Cerebellum (tissue), 4 donors: ENCODE measurements at places on chromosomes 2 and 18.

GRCh38 chr2:237752761-237753165 lies 45.8 kb upstream of the RBM44 start:
- DNase-seq: no peak

GRCh38 chr2:85430752-85431569 lies 12.4 kb downstream of the SH2D6 start:
- peak; percentile 97 for DNase-seq

GRCh38 chr18:48860269-48861180 lies 90.2 kb downstream of the SMAD7 start:
- no peak for DNase-seq

- DNase-seq: no peak
Observed at GRCh38 chr2:121330921-121331320, 45.9 kb upstream of the TFCP2L1 start.

DNA sequence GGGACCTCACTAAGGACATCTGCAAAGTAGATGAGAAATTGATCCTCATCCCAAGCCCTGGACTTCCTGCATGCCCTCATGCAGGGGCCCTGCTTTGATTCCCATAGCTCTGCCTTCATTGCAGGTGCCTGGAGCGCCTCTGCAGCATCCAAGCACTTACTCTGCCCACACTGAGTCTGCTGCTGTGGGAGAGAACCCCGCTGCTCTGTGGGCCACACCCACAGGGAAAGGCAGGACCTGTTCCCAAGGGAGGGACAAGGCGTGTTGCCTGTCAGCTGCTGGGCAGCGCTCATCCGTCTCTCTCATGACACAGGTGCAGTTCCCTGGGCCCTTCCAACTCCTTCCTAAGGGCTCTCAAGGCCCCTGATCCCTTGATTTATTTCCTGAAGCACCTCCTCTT lies 266.8 kb upstream of the SMIM21 start:
- DNase-seq: no peak

DNA sequence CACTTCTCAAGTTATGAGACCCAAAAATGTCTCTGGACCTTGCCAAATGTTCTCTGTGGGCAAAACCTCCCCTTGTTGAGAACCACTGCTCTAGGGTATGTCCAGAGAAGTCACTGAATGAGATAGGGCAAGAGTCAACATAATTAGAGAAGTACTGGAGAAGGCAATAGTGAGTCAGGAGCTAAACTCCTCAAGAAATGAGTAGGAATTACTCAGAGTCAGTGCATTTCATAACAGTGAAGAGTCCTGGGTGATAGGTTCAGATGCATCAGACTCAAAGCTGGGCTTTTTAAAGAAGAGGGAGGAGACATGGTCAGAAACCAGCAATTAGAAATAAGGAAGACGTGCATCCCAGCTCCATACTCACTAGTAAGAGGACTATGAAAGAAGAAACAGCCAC lies 38.6 kb upstream of the IHH start:
- no peak for DNase-seq

DNA sequence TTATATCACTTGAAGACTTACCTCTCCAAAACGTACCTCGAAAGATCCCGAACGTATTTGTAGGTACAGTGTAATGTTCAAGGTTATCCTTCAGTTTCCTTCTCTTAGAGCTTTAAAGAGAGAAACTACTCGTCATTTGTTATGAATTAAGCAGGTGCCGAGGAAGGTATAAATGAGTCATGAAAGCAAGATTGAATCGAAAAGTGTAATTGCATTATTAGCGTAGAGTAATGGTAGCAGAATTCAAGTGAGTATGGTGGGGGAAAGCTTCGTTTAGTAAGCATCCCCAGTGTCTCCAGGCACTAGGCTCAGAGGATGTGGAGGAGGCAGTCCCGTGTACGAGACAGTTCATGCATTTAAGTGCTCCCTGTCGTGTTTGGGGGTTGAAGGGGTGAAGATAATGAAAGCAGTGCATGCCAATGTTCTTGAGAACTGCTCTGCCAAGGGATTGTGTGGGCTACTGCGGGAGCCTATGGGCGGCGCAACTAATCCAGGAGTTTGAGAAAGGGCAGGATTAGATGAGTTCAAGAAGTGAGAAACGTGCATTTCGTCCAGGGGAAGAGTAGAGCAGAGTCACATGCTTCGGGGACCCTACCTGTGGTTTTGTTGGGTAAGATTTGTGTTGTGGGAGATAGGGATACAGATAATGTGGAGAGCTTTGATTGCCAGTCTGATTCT lies 858 bp downstream of the POLR1B start:
- no peak for DNase-seq

- no peak for DNase-seq
Observed at GRCh38 chr2:98505971-98506664, 61.5 kb downstream of the INPP4A start.

- no peak for DNase-seq
Observed at GRCh38 chr2:139045524-139045923, 265.3 kb upstream of the NXPH2 start.

- no peak for DNase-seq
Observed at GRCh38 chr2:224595518-224595917, 10.4 kb upstream of the CUL3 start.

GRCh38 chr2:348361-348916 lies 60.5 kb upstream of the ALKAL2 start:
- DNase-seq: no peak

DNA sequence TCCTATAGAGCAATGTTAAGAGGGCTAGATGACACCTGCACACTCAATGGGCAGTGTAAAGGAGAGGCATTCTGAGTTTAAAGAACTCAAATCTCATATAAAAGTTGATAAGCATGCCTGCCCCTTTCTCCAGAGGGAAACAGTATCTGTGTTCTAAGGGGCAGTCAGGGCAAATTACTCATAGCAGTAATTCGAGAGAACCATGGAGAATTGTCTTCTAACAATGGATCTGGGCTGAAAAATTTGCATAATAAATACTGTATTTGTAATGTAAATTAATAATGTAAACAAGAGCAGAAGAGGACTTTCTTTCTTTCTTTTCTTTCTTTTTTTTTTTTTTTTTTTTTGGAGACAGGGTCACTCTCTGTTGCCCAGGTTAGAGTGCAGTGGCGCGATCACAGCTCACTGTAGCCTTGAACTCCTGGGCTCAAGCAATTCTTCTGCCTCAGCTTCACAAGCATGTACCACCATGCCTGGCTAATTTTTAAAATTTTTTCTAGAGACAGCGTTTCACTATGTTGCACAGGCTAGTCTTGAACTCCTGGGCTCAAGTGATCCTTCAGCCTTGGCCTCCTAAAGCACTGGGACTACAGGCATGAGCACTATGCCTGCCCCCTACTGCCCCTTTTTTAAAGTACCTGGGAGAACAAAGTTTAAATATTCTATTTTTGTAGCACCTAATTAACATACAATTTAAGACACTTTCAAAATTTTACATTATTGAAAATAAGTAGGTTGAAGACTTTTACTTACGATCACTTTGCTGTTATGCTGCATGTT lies 70.6 kb downstream of the OTX1 start:
- no peak for DNase-seq

GRCh38 chr2:150624001-150624401 lies 136.5 kb upstream of the RND3 start:
- DNase-seq: no peak

GRCh38 chr2:240469740-240470139 lies 34.3 kb downstream of the GPC1 start:
- no peak for DNase-seq

DNA sequence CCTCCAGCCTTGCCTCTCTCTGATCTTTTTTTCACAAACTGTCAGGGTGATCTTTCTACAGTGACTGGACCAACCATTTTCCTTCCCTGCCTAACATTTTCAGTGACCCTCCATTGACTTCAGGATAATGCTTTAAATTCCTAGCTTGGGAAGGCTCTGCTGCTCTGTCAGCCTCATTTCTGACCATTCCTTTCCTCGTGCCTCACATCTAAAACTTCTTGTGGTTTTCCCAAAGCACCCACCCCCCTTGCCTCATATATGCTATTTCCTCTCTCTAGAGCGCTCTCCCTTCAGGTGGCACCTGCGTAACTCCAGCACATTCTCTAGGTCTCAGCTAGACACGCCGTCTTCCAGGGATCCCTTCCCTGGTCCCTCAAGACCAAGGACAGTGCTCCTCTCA lies 37.2 kb downstream of the DRC1 start:
- no peak for DNase-seq

- DNase-seq: no peak
Observed at GRCh38 chr2:43943323-43943722, 52.5 kb downstream of the LRPPRC start.

GRCh38 chr2:143907801-143908200 lies 612.1 kb downstream of the ZEB2 start:
- DNase-seq: no peak

- DNase-seq: no peak
Observed at GRCh38 chr2:190637281-190637734, 11.6 kb upstream of the NAB1 start.

GRCh38 chr2:188645986-188646385 lies 328.2 kb upstream of the COL3A1 start:
- no peak for DNase-seq

DNA sequence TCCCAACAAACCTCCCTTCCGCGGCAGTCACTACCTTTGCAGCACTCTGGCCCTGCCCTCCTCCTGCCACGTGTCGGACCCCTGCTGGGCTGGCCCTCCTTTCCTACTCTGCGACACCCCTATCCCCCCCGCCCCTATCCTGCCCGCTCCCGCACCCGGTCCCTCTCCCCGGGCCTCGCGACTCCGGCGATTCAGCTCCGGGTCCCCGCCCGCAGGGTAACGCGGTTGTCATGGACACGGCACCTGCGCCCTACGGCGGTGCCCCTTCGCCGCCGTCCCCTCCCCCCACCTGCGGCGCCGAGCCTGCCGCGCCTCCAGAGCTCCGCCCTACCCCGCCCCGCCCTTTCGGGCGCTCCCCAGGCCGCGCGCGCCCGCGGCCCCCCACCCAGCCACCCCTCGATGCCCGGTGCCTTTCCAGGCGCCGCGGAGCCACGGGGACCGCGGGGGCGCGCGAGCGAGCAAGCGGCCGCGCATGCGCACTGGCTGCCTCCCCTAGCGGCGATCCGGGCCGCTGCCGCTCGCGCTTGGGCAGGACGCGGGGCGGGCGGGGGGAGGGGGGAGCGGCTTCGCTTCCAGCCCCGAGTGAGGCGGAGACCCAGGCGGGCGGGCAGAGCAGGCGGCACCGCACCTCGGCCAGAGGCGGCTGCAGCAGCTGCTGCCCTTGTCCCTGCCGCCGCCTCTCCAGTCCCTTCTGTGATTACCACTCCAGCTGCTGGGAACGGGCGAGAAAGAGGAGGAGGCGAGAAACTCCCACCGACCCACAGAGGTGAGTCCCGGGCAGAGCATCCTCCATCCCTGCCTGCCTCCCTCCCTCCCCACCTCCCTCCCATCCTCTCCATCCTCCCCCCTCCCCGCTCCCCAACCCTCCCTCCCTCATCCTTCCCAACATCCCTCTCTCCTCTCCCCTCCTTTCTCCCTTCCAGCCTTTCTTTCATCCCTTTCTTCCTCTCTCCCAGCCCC lies at the start of gene CTNNA2:
CTNNA2 (plus strand) TSS at position 610 of the 960 bp plus-strand sequence.
- DNase-seq: peak; percentile 90

DNA sequence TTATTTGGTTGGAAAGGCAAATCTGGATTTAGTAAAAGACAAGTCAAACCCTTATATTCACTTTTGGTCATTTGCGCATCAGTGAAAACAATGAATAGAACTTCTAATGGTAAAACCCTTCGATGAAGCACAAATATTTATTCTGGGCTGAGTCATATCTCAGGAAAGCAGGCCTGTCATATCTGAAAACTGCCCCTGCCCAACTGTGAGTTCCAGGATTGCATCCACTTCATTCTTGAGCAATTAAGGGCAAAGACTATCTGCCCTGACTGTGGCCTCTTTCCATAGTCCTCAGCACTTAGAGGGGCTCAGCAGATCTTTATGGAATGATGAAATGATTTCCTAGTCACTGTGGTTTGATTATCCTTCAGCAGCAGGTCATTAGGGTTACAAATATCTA lies 795.2 kb upstream of the ID2 start:
- no peak for DNase-seq

DNA sequence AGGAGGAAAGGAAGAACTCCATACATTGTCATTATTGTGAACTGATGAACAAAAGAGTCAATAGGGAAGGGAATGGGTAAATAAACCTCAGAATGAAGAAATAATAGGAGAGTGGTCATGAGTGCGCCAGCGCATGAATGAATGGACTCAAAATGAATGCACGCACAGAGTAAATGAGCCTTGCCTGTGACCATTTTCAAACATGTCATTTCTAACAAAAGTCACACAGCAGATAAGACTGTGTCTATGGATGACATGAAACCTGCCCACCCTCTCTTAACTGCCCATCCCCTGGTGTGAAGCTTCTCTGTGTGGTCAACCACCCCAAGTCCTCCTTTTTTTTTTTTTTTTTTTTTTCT lies 121.1 kb upstream of the TEX51 start:
- no peak for DNase-seq

- DNase-seq: no peak
Observed at GRCh38 chr2:233289648-233290047, 18.0 kb upstream of the SAG start.
